ENCODE measurements at places on chromosomes 13 and 19.

GRCh38 chr13:24097667-24098066 is 62.9 kb upstream of the SPATA13 start:
- DNase-seq, result no peak

DNA sequence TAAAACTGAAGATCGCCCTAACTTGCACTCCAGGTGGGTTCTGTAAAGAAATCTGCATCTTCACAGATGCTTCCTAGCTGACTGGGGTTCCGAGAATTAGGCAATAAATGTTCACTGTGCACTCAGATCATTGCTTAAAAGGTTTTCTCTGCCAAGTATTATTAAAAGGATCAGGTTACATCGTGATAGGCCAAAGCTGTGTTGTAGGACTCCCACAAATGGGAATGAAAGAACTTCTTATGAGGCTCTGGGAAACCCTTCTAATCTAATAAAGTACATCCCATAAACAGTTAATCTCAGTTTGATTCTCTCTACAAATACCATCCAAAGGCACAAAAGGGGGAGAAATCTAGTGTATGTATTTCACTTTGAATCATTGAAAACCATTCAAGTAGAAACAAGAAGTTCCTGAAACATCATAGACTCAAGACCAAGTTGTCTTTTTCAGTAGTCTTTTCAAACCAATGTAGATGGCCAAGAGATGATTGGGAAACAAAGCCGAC is 7.1 kb upstream of the POU4F1 start:
- peak; percentile 77 for DNase-seq

GRCh38 chr13:40024204-40024966 is 368.9 kb downstream of the COG6 start:
- no peak for DNase-seq

- DNase-seq, result peak; percentile 82
These were observed 99.7 kb upstream of the RXFP2 start for GRCh38 chr13:31639443-31640163.

DNA sequence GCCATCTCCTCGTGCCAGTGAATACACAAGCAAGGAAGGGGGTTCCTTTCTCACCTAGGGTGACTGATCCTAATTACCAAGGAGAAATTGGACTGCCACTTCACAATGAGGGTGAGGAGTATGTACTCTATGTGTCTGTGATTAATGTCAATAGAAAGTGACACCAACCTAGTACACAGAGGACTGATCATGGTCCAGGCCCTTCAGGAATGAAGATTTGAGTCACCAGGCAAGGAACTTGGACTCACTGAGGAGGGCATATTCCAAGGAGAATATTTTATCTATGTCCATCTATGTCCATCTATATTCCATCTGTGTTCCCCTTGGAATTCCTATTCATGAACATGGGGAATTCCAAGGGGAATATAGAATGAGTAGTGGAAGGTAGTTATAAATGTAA is 9.2 kb upstream of the ALOX5AP start:
- DNase-seq, result no peak

Measured in NCI-H82 (cell line).